Occipital lobe (tissue), 3 donors: ENCODE measurements at places on chromosomes 3 and 15. TPM values are rescaled to one million over a fixed set of nuclear protein-coding genes. Genes with fewer than 3 reads are reported as not detected.

RAB7A gene
- 26.7 TPM for total RNA-seq

GPR15 gene
- not detected for total RNA-seq

LEKR1 gene
- total RNA-seq: 0.78 TPM

CCDC14 gene
- total RNA-seq: 99.5 TPM
